ENCODE measurements at places on chromosomes 4 and X.

GRCh38 chrX:137432609-137433008 is 133.3 kb upstream of the ZIC3 start:
- no peak for DNase-seq

DNA sequence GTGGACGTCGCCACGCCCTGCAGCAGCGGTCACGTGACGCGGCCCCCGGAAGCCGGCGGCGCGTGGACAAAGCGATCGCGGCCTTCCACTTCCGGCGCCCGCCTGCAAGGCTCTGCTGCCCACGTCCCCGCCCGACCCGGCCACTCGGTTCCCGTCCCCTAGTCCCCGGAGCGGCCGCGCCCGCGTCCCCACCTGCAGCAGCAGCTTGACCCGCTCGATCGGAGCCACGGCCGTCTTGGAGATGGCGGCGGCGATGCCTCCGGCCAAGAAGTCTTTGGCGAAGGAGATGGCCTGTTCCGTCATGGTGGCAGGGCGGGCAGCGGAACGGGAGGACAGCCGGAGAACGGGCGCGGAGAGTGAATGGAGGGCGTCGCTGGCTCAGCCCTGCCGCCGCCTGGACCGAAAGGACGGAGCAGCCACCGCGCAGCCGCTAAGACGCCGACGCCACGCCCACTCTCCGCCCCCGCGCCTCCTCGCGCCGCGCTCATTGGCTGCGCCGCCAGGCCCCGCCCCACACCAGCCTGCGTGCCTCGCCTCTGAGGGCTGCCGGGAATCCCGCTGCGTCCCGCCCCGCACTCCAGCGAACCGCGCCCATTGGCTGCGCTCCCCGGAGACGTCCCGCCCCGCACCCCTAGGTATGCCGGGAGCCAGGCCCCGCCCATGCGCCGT is at the start of gene SLC25A6:
SLC25A6 (minus strand) TSS at position 407 of the 669 bp plus-strand sequence; CDS start at position 303, 104 bp downstream.
- peak; percentile 99 for DNase-seq

- no peak for DNase-seq
Observed at GRCh38 chr4:16694173-16694883, 204.1 kb downstream of the LDB2 start.

DNA sequence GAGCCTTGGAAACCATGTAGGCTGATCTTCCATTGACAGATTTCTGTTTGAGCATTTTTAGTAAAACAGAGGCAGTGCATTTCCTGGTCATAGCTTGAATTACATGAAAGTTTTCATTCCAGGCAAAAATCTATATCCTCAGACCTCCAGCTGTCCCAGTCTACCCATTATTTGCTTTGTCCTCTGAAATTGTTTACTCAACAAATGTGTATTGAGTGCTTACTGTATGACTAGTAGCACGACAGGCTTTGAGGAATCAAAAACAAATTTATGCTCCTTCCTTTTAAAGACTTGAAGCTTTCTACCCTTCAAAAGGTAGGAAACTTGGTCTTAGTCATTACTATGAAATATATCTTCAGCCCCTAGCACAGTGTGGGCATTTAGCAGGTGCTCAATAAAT is 307.9 kb upstream of the IGFBP7 start:
- DNase-seq, result no peak

DNA sequence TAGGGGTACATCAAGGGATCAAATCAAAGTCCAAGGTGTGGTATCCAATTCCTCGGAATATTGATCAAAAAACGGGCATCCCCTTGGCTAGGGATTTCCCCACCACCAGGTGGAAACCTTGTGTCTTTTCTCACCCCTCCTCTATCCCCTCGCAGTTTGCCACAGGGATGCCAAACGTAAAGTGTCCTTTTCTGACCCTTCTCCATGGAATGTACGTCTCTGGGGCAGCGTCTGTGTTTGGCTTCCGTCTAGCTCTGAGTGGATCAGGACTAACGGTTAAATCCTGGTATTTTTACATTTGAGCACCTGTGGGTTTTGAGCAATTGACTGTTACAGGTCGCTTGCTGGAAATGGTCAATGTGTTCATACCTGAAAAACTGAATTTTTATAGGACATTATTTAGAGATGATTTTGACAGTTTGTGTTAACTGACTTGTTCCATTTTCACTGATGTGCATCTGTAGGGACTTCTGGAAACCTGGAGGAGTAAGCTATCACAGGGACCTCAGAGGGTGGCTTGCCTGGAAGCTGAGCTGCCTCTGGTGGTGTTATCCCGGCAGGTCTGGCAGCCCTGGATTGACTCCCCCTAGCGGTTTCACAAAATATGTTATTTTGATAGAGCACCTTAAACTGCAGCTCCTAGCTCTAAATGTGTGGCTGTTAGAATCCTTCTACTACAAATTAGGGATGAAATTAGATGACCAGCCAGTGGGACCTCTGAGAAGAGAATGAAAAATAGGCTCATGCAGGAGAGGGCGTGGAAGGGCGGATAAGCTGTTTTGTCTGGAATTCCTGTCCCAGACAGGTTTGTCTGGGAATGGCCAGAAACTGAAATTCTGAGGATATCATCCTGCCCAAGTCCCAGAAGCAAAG is 8.8 kb upstream of the MGST2 start:
- DNase-seq, result no peak

- DNase-seq, result no peak
Observed at GRCh38 chr4:88643932-88644331, 51.7 kb downstream of the HERC3 start.

DNA sequence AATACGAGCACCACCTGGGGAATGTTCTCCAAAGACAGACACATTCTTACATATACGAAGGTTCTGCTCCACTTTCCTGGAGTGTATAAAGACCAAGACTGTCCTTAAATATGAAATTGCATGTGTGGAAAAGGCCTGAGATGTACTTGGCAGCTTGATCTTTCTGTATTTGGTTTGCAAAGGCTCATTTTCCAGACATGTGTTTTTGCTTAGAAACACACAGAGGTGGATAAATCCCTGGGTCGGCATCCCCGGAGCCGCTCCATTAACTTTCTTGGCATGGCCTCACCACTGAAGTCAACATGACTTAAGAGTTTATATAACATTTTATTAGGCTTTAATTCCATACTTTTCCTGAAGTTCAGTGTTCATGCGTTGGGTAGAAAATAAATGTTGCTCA is 239.4 kb downstream of the LDB2 start:
- DNase-seq, result no peak

- DNase-seq, result peak; percentile 70
Observed at GRCh38 chrX:15789979-15790768, at the start of gene ZRSR2. ZRSR2 (plus strand) TSS chrX:15790484; CDS start chrX:15790496, 12 bp downstream.

GRCh38 chrX:153686711-153687110 is 1.0 kb upstream of the SLC6A8 start:
- no peak for DNase-seq

- no peak for DNase-seq
Observed at GRCh38 chr4:82797405-82798111, 1.0 kb downstream of the SCD5 start.

GRCh38 chr4:6282314-6282771 is 12.7 kb downstream of the WFS1 start:
- DNase-seq, result no peak

DNA sequence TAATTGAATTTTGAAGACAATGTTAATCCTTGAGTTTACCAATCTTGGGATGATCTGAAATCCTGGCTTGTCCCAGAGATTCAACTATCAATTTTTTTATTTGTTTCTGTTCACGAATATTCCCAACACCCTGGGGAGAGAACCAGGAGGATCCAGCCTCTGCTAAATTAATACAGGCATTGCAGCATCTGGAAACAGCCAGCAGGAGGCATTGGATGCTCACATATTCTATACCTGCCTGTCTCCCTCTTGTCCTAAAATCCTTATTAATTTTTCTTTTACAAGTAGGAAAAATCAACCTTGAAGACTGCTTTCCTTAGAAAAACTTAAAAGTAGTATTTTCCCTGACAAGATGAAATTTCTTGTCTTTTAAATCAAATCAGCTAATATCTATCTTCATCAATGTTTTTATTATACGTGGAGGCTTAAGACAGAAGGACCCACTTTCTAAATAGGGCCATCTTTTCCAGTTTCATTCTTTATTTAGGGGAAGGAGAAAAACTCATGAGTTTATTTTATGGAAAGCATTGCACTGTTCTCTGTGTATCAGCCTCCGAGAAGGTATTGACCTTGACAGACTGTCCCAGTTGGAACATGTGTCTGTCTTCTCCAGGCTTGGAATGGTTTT is 102.4 kb downstream of the CLNK start:
- DNase-seq, result no peak

DNA sequence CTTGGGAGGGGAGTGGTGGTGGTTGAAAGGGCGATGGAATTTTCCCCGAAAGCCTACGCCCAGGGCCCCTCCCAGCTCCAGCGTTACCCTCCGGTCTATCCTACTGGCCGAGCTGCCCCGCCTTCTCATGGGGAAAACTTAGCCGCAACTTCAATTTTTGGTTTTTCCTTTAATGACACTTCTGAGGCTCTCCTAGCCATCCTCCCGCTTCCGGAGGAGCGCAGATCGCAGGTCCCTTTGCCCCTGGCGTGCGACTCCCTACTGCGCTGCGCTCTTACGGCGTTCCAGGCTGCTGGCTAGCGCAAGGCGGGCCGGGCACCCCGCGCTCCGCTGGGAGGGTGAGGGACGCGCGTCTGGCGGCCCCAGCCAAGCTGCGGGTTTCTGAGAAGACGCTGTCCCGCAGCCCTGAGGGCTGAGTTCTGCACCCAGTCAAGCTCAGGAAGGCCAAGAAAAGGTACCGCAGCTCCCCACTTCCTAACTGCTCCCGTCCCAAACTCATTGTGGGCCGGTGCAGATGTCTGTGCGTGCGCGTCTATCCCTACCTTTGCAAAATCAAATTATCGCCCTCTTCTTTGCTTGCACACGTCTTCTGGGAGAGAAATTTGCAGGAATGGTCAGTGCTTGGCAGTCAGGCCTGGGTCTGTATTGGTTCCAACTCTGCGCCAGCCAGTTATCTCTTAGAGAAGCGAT is 533 bp downstream of the IL15 start:
- no peak for DNase-seq

- DNase-seq, result no peak
Observed at GRCh38 chr4:143391895-143392294, 55.2 kb downstream of the GAB1 start.

DNA sequence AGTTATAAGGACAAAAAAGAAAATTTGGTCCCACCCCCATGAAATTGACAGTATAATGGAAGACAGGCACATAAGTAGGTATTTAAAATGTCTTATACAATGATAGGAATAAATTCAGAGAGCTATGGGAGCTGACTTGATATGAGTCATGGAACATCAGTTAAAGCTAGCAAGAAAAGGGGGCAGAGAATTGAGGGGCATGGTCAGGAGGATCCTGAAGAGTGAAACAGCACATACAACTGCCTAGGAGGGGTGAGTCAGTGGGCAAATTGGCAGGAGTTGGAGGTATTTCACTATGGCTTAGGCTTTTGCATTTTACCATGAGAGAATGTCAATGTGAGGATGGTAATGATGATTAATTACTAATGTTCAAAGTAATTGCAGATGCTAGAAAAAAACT is 95.4 kb upstream of the BANK1 start:
- no peak for DNase-seq

- DNase-seq, result no peak
Observed at GRCh38 chr4:25943805-25944204, 29.8 kb downstream of the SMIM20 start.

GRCh38 chr4:173448608-173449379 is 49.9 kb upstream of the SCRG1 start:
- no peak for DNase-seq

DNA sequence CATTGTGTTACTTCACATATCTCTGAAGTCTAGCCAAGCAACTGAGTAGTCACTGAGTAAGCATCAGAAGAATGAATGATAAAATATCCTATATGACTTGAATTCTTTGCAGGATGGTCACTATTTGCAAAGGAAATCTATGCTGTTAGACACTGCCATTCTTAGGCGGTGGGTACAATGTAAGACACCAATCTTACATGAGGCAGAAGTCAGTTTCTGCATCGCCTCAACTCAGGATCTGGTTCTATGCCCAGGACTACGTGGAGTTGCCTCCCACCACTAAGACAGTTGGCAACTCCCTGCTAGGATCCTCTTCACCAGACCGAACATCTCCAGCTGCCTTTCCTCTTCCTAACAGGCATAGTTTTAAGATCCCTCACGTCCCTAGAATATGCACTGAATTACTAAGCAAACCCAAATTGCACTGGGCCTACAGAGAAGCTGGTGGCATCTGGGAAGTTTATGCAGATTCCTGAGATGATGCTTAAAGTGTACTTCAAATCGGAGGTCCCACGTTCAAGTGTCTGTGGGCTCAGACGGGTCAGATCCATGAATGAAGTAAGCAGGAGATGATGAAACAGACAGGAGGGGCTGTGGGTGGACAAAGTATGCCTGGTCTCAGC is 45.6 kb downstream of the SEL1L3 start:
- DNase-seq, result no peak

GRCh38 chrX:74519870-74520269 is 94.6 kb downstream of the RLIM start:
- DNase-seq, result no peak

- no peak for DNase-seq
Observed at GRCh38 chr4:152304220-152304619, 231.7 kb downstream of the FBXW7 start.

- no peak for DNase-seq
Observed at GRCh38 chrX:57104406-57104805, 16.9 kb downstream of the SPIN2B start.

GRCh38 chr4:123767806-123768205 is 371.2 kb downstream of the SPRY1 start:
- no peak for DNase-seq

DNA sequence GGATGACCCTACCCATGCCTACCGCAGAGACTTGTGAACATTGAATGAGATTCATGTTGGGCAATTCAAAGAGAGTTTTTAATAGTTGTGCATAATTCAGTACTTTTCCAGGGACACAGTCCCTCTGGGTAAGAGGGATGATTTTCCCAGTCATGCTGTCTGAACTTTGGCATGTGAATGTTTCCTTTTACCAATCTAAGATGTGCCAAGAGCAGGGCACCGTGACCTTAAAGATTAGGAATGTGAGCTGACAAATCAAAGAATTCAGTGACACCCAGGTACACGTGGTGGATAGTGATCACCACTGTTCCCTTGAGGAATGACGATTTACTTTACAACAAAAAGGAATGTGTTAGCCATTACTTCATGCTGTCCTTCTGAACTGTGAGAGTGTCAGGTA is 515.6 kb downstream of the PPARGC1A start:
- no peak for DNase-seq

DNA sequence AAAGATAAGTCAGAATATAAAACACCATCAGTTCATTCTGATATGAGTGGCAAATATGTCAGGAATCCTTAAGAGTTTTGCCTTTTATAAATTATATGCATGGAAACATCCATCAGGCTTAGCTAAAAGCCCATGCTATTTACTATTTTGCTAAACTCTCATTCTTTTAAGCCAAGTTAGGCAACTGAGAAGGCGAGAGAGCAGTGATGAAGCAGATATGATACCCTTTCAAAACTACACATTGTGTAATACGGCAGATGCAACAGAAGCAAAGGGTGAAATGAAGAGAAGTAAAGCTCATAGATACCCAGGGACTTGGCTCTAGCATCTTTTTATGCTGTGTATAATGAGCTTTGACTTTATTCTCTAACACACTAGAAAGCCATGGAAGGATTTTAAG is 95.8 kb downstream of the SLIT2 start:
- no peak for DNase-seq

DNA sequence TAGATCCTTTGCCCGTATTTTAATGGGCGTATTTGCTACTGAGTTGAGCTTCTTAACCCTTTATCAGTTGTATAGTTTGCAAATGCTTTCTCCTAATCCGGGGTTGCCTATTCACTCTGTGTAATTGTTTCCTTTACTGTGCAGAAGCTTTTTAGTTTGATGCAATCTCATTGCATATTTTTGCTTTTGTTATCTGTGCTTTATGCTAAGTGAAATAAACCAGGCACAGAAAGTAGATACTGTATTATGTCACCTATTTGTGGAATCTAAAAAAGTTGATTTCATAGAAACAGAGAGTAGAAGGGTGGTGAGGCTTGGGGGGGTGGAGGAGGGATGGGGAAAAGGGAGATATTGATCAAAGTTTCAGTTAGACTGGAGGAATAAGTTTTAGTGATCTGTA is 17.7 kb downstream of the OGT start:
- DNase-seq, result no peak
